HT-29 (cell line): ENCODE measurements at places on chromosomes 5 and 9.

DNA sequence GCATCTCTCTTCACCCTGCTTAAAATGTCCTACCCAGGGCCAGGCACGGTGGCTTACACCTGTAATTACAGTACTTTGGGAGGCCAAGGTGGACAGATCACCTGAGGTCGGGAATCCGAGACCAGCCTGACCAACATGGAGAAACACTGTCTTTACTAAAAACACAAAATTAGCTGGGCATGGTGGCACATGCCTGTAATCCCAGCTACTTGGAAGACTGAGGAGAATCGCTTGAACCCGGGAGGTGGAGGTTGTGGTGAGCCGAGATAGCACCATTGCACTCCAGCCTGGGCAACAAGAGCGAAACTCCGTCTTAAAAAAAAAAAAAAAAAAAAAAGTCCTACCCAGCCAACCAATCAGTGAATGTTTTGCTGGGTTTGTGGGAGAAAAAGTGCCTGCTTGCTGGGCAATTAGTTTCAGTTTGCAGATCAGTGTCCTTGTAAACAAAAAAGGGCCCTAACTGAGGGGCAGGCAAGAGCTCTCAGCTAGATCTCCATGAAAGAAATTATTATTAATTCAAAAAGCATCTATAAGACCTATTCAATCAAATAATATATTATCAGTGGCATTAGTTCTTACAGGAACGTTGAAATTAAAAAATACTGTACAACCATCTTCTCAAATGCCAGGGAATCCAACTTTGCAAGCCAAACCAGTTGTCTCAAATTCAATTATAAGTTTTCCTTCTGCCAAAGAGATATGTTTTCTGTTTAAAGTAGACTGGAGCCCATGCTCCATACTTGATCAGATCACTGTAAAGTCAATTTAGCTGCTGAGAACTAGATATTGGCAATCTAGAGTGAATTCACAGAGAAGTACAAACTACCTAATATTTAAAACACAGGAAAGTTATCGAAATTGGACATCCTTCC, 3.9 kb downstream of the MEGF9 start:
- DNase-seq = no peak

GRCh38 chr5:111585946-111586345, 73.6 kb upstream of the STARD4 start:
- DNase-seq = no peak

- no peak for DNase-seq
These were observed 37.5 kb downstream of the GSN start for GRCh38 chr9:121305269-121305994.

GRCh38 chr5:9231842-9232241, 314.0 kb downstream of the SEMA5A start:
- DNase-seq = no peak

GRCh38 chr9:114743446-114743845, 61.5 kb upstream of the TEX48 start:
- no peak for DNase-seq

GRCh38 chr5:116281309-116281708, 196.5 kb downstream of the COMMD10 start:
- DNase-seq = no peak

- peak; percentile 90 for DNase-seq
These were observed 80.9 kb downstream of the GOLPH3 start for GRCh38 chr5:32092938-32093812.

- DNase-seq = peak; percentile 8
These were observed 95.4 kb upstream of the PRDM9 start for GRCh38 chr5:23411994-23412393.

DNA sequence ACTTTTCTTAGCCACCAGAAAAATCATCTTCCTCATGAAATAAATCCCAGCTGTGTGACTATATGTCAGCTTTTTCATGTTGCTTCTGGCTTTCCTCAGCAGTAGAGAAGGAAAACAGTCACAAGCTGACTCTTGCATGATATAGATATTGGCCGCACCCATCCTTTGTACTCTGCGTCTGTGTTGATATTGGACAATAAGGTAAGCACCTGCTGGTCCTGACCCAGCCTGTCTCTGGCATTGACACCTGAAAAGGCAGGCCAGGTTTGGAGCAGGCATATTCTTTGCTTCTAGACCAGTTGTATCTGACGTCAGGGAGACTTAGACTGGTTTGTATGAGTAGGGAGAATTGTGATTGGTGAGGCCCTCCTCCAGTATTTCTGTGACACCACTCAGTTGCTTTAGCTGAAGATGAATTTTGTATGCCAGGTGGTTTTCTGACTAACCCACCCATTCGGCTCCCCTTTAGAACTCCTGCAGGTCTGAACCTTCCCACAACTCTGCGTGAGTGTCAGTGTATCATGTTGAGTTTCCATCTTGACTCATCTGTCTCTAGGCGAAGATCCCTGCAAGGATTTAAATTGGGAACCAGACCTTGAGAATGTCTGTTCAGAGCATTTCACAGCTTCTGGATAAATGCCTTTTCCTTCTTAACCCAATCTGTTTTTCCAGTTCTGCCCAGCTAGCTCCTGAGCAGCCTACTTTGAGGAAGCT, 151.2 kb upstream of the RUSC2 start:
- no peak for DNase-seq

DNA sequence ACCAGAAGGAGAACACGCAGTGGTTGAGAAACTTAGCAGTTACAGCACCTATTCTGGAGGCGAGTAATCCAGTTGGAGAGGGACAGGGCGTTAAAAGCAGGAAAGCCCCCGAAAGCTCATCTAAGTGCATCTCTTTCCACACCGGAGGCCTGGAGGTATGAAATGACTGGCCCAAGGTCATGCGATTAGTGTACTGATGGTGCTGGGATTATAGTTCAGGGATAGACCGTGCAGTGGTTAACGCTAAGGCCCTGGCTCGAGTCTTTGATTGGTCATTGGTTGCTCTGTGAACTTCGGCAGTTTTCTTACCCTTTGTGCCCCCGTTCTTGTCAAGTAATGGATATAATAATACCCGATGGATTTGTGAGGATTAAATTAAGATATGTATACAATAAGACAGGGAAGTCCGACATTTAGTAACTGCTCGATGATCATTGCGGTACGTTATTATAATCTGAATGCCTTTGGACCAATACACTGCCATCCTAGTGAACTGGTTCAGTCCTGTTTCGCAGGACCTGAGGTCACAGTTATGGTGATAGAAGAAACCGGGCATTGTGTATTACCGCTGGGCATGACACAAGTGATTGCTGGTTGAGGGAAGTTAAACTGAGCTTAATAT, 960 bp downstream of the CANX start:
- DNase-seq = peak; percentile 65

- DNase-seq = no peak
These were observed 243.8 kb downstream of the ADAMTSL1 start for GRCh38 chr9:18717759-18718158.

- DNase-seq = no peak
These were observed 479.1 kb downstream of the BNC2 start for GRCh38 chr9:16391369-16391768.

DNA sequence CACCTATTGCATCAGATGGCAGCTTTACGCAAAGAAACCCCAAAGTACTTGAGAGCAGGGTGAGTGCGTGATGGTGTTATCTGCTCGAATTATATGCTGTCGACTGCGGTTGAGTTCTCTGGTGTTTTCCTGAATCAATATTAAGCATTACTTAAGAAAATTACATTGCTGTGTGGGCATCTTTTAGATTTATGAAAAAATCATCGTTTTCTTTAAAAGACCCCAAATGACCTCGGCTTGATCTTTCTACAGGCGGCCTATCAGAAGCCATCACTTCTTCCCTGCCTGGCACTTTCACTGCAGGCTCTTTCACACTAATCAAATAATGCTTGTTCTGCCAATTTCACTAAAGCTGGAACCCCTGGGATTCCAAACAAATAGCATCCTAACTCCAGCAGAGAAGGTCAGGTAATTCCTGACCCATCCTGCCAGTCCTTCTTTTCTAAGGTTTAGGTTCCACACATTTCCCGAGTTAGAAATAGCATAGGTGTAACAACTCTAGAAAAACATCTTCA, 1.7 kb downstream of the UBE2QL1 start:
- no peak for DNase-seq

- peak; percentile 71 for DNase-seq
These were observed 98.8 kb downstream of the LHX2 start for GRCh38 chr9:124110307-124110915.

GRCh38 chr9:137674307-137674975, 55.6 kb downstream of the EHMT1 start:
- DNase-seq = no peak

DNA sequence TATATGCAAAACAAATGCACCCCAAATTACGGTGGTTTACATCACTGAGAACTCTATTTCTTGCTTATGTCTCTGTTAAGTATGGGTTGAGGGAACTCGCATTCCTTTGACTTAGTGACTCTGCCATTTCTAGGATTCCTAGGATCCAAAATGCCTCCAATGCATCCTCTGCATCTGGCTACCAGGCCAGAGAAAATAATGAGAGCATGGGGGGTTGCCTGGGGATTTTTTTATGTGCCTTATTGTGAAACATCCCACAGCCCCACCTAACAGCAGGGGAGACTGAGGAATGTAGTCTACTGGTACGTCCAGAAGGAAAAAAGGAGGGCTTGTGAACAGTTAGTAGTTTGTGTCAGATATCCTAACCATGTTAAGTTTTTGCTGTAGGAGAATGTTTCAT, 466.0 kb upstream of the ARRDC3 start:
- DNase-seq = no peak

DNA sequence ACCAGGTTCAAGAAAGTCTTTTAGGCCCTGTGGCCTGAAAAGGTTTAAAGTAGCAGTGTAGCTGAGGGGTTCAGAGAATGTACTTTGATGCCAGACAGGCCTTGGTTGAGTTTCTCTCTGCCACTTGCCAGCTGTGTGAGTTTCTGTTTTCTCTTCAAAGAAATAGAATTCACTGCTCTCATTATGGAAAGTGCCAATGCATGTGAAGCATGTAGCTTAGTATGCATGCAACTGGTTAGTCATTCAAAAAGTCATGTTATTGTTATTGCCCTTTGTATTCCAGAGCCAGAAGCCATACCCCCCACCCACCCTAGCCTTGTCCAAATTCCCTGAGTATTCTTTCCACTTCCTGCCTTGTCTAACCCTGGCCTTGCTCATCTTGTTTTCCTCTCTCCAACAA, 101.7 kb downstream of the ADRB2 start:
- DNase-seq = no peak

DNA sequence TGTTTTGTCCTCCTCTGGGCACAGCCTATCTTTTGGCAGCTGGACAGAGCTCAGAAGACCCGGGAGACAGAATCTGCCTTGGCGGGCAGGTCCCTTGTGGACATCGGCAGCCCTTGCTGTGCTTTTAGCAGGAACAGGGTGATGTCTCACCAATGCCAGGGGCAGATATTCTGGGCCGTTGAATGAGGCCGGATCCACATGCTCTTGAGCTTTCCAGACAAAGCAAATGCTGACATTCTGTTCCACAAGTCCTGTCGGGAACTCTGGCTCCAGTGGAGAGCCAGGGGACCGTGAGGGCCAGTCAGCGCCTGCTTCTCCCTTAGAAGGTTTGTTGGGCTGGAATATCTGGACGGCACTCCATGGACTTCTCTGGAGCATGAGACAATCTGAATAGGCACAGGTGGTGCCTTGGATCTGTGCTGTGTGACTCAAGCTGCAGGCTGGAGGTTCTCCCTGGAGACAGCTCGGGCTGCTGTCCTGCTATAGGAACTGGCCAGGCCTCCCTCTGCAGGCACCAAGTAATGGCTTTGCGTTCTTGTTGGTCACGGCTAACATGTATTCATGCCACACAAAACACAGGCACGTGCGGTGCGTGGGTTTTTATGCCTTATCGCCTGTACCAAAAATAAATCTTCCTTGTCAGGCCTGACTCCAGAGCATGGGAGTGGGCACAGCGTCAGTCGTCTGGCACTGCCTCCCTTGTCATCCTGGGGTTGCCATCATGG, 80.3 kb downstream of the GADD45G start:
- DNase-seq = no peak

DNA sequence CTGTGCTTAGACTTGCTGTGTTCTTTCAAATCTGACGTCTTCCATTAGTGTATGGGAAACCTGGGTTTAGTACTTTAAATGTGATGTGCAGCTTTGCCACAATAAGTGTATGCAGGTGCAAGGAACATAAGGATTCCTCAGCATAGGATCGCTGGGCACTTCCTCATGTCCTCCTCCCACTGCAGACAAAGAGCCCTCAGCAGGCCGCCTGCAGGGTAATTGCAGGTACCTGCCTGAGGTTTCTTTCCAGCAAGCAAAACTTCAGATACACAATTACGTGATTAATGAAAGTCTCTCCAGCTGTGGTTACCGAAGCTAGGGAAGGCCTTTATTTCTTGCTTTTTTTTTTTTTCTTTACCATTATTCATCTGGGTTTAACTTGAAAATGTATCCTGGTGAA, 233.1 kb downstream of the RFK start:
- no peak for DNase-seq

- DNase-seq = no peak
These were observed 117.2 kb downstream of the SPATA31D1 start for GRCh38 chr9:82105729-82106128.

- no peak for DNase-seq
These were observed 25.2 kb upstream of the OLFM1 start for GRCh38 chr9:135062254-135062653.

DNA sequence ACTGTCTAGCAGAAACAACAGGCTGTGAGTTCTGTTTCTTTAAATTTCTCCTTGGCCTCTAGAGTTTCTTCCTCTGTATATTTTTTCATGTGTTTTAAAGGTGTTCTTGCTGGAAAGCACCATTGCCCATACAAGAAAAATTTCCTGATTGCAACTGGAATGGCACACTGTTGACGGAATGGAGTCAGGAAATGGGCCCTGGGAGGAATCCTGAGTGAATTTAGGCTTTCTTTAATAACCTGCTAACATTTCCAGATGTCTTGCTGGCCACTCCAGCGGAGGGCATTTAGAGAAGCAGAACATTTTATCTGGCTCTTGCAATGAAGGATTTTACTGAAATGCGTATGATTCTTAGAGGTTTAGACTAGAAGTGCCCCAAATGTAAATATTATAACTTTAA, 736.3 kb downstream of the TAF11L14 start:
- DNase-seq = no peak

GRCh38 chr5:160044391-160044804, 35.5 kb downstream of the TTC1 start:
- DNase-seq = no peak

DNA sequence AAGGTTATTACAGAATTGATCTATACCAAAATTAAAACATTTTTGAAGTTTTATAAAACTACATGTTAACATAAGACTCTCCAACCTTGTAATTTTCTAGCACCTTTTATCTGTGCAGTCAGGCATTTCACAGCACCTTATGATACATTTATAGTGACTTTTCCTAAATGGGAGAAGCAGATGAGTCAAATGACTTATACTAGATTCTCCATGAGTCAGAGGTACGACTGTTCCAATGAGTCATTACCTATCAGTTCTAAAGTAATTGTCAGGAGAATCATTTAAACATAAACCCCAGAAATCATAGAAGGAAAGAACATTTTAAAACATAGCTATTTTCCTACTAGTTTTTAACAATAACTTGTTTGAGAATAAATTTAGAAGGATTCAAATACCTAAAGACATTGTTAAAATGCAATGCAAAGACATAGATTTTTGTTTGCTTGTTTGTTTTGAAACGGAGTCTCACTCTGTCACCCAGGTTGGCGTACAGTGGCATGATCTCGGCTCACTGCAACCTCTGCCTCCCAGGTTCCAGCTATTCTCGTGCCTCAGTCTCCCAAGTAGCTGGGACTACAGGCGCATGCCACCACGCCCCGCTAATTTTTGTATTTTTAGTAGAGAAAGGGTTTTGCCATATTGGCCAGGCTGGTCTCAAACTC, 34.7 kb upstream of the DMXL1 start:
- peak; percentile 27 for DNase-seq
